ENCODE measurements at places on chromosomes 11 and 22.

DNA sequence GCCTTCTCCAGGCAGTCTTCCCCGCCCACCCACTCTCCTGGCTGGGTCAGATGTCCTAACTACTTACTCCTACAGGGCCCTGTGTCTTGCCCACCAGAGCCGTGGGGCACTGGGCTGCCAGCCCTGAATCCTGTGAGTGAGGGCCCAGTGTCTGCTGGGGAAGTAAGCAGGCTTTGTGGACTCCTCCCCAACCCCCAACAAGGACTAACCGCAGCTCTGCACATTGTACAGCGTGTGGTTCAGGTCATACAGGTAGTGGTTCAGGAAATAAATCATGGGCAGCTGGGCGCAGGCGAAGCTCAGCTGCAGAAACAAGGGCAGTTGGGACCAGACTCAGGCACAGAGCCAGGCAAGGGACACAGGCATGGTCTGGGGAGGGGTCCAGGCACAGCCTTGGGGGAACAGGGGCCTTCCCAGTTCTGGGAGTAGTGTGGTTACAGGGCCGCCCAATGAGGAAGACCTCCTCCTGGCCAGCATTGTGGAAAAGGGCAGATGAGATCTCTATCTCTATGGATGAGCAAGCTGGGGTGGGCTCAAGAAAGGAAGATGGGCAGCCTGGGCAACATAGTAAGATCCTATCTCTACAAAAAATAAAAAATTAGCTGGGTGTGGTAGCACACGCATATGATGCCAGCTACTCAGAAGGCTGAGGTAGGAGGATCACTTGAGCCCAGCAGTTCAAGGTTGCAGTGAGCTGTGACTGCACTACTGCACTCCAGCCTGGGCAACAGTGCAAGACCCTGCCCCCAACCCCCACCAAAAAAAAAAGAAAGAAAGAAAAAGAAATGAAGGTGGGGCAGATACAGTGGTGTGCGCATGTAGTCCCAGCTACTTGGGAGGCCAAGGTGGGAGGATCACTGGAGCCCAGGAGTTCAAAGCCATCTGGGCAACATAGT is 5.5 kb downstream of the UNC93B1 start:
- DNase-seq, result no peak

GRCh38 chr11:97856666-97857065 is 1164.1 kb upstream of the CNTN5 start:
- DNase-seq, result no peak

DNA sequence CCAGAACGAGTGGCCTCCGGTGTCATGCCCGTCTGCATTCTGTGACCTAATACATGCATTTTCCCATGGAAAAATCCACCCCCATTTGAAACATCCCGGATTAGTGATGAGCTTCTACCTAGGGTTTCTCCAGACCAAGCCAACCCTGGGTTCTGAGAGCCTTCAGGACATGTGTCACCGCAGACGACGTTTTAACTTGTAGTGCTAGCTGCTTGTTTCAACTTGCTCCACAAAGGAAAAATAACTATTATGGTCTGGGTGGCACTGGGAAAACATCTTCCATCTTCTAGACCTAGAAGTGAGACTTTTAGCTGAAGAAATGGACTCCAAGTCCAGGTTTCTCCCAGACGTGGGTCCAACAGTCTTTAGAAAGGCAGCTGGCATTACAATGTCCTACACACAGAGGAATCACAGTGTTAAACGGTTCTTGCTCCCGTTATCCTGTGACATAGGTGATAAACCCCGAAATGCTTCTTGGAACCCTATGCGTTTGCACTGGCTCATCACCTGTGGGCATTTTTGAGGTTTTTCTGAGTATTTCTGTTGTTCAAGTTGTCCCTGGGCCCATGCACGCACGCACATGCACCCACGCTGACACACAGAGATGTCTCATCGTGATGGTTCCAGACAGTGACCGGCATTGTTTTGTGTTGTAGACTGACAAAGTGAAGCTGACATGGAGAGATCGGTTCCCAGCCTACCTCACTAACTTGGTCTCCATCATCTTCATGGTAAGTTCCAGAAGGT is 46.6 kb upstream of the FADD start:
- DNase-seq, result no peak

- no peak for DNase-seq
Observed at GRCh38 chr11:121521145-121522042, 68.6 kb upstream of the SORL1-AS1 start.

DNA sequence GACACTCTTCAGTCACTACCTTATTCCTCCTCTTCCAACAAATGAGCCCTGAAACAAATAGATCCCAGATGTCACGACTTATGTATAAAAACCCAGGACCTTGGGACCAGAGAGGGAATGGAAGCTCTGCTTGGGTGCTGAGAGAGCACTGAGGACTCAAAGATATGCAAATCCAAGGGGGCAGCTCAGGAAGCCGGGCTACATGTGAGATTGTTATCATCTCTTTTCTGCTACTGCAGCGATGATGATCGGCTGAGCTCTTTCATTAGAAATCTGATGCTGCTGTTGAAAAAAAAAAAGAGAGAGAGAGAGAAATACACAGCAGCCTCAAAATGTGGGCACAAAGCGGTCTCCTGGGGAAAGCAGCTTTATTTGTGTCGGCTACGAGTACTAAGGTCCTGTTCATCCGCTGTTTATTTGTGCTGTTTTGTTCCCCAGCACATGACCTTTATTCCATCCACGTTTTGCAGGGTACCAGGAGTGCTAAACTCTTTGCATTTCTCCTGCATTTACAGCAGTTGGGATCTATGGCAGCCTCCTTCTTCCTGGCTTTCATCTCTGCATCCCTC is 120.2 kb downstream of the TRIM29 start:
- DNase-seq, result no peak
